Cortex of kidney (tissue), 1 donor: ENCODE measurements at places on chromosomes 12 and 14.

GRCh38 chr12:31897781-31898503, 61.3 kb upstream of the RESF1 start:
- no peak for DNase-seq

- no peak for DNase-seq
Observed at GRCh38 chr14:97268097-97268496, 470.9 kb downstream of the VRK1 start.

DNA sequence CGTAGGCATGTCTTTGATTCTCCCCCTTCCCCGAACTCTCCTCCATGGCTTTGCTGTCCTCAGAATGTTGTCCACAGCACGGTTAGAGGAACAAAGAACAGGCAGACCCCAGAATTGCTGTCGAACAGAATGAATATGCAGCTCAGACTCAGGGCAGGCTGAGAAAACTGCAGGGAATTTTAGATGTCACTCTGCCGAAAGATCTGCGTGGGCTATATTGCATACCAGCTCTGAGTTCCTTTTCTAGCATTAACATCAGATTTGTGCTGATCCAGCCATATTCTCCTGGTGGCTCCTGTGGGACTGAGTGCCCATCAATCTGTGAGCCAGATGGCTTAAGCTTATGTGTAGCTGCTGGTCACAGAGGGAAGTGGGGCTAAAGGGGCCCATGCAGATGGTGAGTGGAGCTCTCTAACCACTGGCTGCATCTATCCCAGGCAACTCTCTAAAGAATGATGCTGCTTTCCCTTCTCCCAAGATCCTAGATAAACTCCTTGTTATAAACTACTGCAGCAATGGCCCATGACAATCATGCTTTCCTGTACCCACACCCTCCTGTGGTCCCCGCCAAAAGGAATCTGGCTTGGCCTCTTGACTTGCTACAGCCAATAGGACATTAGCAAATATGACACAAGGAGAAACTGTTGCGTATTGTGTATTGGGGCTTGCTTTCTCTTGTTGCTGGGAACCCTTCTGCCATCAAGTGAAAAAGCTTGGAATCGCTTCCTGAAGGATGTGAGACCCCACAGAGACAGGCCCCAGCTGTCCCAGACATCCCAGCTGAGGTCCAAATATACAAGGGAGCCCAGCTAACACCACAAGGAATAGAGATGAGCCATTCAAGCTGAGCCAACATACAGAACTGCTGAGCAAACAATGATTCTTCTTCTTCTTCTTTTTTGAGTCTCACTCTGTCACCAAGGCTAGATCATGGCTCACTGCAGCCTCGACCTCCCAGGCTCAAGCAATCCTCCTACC, 101.3 kb downstream of the FOXN3 start:
- no peak for DNase-seq

DNA sequence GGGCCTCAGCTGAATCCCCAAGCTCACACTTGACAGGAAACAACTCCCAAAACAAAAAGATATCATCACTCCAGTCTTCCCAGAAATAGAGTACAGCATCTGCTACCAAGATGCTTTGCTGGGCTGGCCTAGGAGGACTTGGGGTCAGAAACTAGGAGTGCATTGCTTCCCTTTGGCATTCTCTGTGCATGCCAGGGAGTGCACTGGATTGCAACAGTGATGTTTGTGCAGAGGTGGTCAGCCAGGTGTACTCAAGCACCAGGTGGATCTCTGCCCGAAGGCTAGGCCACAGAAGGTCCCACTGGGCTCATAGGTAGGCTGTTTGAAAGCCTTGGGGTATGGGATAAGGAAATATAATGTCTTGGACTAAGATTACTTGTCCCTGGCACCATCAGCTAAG, 51.1 kb downstream of the RAB35 start:
- no peak for DNase-seq

GRCh38 chr12:37543131-37543965, 773.2 kb upstream of the ALG10B start:
- DNase-seq: no peak

- no peak for DNase-seq
Observed at GRCh38 chr12:1918081-1918883, at the start of gene CACNA2D4. CACNA2D4 (minus strand) TSS chr12:1918652; CDS start chr12:1918473, 179 bp downstream.

- DNase-seq: no peak
Observed at GRCh38 chr12:52813885-52814709, at the start of gene KRT4. KRT4 (minus strand) TSS chr12:52814116; CDS start chr12:52814058, 58 bp downstream.

GRCh38 chr12:27178723-27179399, 65.2 kb upstream of the STK38L start:
- no peak for DNase-seq

GRCh38 chr12:22377731-22378496, 43.4 kb upstream of the ST8SIA1 start:
- no peak for DNase-seq
